ENCODE measurements at places on chromosomes 11 and 22. TPM values are rescaled to one million over a fixed set of nuclear protein-coding genes. Genes with fewer than 3 reads are reported as not detected.

The MYBPC3 gene
- total RNA-seq: not detected

The SLC43A3 gene
- total RNA-seq: 108 TPM

The CASP5 gene
- total RNA-seq: not detected

The OR5D18 gene
- not detected for total RNA-seq

The KCNJ5 gene
- 4.0 TPM for total RNA-seq

The CPT1A gene
- 14.0 TPM for total RNA-seq

The BTG4 gene
- 0.08 TPM for total RNA-seq

The DUSP8 gene
- 19.2 TPM for total RNA-seq

The ELFN2 gene
- total RNA-seq: 0.96 TPM

The SLC5A4 gene
- 0.79 TPM for total RNA-seq

The APOL3 gene
- total RNA-seq: 4.4 TPM

- DNase-seq: no peak
Observed at GRCh38 chr11:69292221-69292648, 1.7 kb upstream of the MYEOV start.

DNA sequence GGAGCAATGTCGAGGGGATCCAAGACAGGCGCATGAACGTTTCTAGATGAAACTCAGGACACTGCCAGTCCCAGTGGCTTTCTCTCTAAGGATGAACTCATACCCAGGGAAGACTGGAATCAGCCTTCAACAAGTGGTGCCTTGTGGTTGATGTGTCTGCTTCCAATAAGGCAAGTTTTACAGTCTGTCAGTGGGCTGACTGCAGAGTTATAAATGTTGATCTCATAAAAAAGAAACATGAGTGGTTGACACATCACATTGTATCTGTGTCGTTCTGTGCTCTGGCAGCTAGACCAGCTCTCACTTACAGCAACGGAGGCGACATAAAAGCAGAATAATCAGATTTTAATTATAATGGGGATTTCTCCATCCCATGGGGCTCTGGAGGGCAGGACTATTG, 96.7 kb downstream of the SNX19 start:
- DNase-seq: no peak

- DNase-seq: no peak
Observed at GRCh38 chr22:27591060-27591459, 210.5 kb downstream of the MN1 start.

- DNase-seq: no peak
Observed at GRCh38 chr11:44127130-44127529, 31.7 kb downstream of the EXT2 start.

DNA sequence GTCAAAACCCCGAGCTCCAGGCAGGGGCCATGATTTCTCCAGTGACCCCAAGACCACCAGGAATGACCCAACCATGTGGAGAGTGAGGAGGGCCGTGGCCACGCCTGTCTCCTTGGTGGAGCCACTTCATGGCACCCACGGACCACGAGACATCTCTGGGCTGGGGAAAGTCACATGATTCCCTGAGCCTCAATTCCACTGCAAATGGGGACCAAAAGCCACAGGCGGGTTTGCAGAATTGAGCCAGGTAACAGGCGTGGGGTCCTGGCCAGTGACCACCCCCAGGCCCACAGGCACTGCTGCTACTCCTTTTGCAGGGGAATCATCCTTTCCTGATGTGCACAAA, 178.9 kb downstream of the CTTN start:
- DNase-seq: no peak

DNA sequence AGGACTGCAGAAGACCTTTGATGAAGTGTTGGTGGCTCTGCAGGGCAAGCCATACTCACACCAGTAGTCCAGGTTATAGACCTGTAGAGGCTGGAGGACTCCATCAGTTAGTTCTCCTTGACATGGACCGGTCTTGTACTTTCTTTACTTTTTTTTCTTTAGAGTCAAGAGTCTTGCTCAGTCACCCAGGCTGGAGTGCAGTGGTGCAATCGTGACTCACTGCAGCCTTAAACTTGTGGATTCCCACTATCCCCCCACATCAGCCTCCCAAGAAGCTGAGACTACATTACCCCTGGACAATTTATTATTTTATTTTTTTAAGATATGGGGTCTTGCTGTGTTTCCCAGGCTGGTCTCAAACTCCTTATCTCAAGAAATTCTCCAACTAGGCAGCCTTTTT, 49.6 kb upstream of the E2F8 start:
- no peak for DNase-seq

DNA sequence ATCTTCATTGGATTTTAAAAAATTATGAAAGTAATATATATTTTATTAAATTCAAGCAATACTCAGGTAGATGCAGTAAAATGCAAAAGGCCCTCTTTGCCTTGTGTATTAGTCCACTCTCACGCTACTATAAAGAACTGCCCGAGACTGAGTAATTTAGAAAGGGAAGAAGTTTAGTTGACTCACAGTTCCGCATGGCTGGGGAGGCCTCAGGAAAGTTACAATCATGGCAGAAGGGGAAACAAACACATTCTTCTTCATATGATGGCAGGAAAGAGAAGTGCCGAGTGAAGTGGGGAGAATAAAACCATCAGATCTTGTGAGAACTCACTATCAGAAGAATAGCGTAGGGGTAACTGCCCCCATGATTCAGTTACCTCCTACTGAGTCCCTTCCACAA, 130.8 kb downstream of the HIPK3 start:
- DNase-seq: peak; percentile 35

- DNase-seq: no peak
Observed at GRCh38 chr22:40979198-40979597, 28.0 kb downstream of the RBX1 start.

DNA sequence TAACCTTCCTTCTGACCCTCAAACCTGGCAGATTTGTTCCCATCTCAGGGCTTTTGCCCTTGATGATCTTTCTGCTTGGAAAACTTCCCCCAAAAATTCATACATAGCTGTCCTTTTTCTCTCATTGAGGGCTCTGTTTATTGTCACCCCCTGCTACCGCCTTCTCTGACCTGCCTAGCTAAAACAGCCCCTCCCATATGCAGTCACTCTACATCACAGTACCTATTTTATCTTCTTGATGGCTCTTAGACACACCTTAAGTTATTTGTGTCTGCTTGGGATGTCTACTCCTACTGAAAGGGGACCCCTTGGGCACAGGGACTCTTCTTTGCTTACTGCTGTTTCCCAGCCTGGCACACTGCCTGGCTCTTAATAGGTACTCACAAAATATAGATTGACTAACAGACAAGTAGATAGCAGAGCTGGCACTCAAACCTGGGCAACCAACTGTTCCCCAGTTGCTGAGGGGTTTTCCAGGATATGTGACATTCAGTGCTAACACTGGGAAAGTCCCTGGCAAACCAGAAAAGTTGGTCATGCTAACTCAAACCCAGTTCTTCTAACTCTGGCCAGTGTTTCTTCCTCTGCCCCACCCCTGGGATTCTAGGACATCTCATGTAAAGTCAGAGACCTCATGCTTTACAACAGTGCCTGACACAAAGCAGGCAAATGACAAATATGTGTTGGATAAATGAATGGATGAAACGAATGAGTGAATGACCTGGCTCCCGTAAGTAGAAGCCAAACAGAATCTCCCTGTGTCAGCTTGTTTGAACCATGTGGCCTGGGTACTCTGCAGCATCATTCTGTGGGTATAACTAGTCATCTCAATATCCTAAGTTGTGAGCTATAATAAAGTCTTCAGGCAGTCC, 19.8 kb upstream of the FJX1 start:
- no peak for DNase-seq

GRCh38 chr11:70569618-70569890, 171.2 kb downstream of the CTTN start:
- DNase-seq: no peak

GRCh38 chr11:10502065-10502680, 38.8 kb downstream of the RNF141 start:
- no peak for DNase-seq

DNA sequence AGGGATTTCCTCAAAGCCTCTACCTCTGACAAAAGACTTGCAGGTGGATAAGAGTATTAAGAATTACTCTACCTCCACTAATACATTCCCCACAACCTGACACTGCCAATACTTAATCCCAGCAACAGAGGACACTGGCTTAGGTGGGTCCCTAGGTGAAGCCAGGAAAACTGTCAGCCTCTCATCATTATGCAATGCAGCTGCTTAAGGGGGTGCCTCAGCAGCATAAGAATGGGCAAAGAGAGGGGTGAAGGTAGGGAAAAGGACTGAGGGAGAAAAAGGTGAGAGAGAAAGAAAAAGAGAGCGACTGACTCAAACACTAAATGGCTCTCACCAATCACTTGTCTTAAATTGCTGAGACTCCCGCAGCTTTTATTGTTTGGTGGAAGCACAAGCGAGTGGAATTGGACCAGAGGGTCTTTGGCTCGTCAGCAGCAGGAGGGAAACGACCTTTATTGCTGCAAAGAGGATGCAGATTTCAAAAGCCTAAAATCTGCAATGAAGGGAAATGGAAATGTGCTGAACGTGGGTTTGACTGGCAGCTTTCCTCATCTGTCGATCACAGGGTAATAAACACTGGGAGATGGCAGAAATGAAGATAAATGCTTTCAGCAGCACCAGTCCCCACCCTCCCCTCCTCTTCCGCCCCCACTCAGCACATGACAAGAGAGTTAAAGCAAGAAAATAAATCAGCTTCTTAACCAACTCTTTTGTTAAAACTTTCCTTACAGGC, 64.9 kb upstream of the CHRM4 start:
- DNase-seq: no peak

- DNase-seq: no peak
Observed at GRCh38 chr11:26901162-26901561, 92.8 kb upstream of the FIBIN start.

- no peak for DNase-seq
Observed at GRCh38 chr11:116329354-116330090, 443.3 kb downstream of the BUD13 start.

DNA sequence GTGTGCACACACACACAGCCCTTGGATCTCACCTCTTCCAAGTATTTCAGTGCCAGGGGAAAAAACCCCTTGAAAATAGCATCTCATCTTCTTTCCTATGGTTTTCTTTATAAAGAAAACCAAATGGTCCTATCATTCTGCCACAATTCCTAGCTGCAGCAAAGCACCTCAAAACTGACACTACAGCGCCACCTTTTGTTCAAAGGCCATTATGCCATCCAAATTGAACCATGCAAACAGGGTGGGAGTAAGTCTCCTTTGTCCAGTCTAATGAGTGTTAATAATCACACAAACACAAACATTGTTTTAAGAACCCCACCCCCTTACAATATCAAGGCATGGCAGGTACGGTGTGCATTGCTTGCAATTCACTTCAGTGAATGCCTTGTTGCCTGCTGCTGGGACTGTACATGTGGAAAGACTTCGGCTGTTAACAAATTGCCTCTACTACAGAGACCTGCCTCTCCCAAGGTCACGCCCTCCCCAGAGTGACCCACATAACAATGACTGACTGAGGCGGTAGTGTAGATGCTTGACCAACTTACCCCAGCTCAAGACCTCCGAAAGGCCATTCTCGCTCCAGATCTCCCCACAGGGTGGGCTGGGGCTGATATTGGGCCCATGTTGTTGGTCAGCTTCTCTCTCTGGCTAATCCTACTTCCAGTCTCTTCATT, 31.7 kb downstream of the FAM181B start:
- no peak for DNase-seq

DNA sequence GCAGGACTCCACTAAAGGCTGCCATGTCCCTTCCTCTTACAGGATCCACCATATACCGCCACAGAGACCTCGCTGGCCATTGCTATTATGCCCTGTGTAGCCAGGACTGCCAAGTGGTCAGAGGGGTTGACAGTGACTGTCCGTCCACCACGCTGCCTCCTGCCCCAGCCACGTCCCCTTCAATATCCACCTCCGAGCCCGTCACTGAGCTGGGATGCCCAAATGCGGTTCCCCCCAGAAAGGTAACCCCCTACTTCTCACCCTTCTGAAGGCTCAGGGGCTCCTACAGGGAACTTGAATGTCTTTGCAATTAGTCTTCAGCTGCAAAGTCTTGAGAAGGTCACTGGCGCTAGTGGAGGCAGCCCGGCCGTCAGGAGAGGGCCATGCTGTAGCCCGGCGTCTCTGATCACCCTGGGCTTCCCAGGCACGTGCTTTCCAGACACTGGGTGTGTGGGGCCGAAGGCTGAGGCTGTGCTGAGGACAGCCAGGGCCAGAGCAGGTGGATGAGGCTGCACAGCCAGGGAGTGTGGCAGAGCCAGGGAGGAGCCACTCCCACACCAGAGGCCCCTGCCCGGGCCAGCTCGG, 30.0 kb upstream of the MUC5B start:
- DNase-seq: no peak

- no peak for DNase-seq
Observed at GRCh38 chr11:86176165-86176884, 68.2 kb upstream of the EED start.

DNA sequence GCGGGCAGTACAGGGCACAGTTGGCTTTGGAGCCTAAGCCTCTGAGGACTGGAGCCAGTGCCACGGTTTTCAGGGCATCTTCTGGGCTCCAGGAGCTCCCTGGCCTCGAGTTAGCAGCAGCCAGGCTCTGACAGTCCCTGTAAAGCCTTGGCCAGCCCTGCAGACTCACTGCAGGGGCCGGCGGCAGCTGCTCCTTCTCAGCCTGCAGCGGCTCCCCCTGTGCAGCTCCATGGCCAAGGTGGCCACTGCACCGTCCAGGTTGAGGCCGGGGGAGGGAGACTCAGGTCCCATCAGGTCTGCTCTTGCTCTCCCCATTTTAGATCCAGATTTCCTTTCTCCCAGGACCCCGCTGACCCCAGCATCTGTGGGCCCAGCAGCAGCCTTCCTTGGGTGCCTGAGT, 1461.1 kb downstream of the BRD1 start:
- DNase-seq: no peak

- no peak for DNase-seq
Observed at GRCh38 chr11:105034813-105035620, at the start of gene CASP1. Gene CASP1, minus strand, starts transcription at chr11:105035144. Its CDS starts 31 bp downstream, at chr11:105035113.

- no peak for DNase-seq
Observed at GRCh38 chr22:32699686-32700085, 101.8 kb upstream of the TIMP3 start.

- DNase-seq: no peak
Observed at GRCh38 chr11:13970986-13971385, 8.5 kb downstream of the SPON1 start.

DNA sequence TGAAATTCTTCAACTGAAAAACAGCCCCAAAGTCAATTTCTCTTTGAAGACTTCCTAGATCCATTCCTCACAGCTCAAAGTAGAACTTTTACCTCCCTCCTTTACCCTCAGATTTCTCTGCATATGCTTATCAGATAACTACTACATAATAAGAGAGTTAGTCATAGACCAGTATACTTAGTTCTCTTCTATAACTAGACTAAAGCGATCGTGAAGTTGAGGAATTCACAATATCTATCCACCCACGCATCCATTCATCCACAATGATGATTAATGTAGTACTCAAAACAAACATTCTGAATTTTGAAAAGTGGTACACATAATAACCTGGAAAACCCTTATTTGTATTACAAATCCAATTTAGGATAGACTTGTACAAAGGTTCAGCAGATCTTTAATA, 800.9 kb upstream of the TENM4 start:
- no peak for DNase-seq

DNA sequence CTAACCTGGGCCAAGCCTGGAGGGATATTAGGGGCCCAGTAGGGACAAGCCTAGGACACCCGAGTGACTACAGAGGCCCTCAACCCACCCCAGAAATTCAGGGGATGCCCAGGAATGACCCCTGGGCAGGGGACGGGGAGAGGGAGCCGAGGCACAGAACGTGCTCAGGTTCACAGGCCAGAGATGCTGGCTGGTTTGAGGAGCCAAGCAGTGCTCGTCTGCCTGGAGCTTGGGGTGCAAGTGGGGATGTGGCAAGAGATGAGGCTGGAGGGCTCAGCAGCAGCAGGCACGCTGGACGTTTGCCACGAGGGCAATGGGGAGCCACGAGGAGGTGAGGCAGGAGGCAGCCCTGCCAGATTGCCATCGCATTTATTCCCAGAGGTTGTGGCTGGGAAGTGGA, 34.0 kb upstream of the EMID1 start:
- no peak for DNase-seq

- DNase-seq: no peak
Observed at GRCh38 chr11:75465701-75466531, 32.9 kb upstream of the KLHL35 start.
